ENCODE measurements at places on chromosomes 2 and 18.

DNA sequence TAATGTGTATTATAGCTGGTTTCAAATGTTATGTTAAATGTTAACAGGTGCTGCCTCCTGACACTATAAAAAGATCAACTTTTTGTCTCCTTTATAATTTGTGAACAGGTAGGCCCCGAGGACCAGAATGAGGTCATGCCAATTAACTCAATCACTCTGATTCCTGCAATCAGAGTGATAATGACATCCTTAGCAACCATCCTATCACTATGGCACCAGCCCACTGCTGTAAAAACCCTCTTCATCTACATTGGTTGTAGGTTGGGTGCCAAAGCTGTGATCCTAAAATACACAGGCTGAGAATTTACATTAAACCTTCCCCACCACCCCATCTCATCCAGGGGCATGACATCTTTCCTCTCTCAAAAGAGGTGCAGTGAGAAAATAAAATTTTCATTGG, 103.5 kb downstream of the CPO start:
- no peak for DNase-seq

DNA sequence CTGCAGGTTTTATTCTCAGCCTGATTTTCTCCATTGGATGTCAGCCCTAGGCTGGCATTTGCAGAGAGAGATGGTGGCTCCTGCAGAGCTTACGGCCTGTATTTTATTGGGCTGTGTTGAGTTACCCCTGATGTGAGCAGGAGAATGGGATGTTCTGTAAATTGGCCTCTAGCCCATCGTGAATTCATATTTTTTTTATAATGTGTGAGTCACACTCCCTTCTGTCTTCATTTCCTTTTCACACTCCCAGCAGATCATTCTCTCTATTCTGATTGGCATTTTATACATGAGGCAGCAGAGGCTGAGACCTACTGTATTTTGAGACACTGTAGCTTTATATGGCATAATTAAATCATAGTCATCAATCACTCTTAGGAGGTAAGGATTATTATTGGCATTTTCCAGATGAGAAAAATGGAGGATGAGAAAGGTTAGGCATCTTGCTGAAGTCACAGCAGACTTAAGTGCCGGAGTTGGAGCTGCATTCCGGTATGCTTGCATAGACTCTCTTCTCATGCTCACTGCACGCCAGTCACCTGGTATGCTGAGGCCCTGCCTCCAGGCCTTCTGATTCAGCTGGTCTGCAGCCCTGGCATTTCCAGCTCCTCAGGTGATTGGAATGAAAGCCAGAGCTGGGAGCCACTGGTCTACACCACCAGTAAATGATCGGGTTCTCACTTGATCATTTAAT, 142.4 kb downstream of the NEDD4L start:
- no peak for DNase-seq

- no peak for DNase-seq
Measured at GRCh38 chr2:84823788-84824187, 57.1 kb downstream of the TRABD2A start.

- DNase-seq = no peak
Measured at GRCh38 chr18:13221869-13222855, 3.6 kb downstream of the LDLRAD4 start.

Measured in pulmonary artery endothelial cell (primary cell).